Foreskin keratinocyte (primary cell): ENCODE measurements at places on chromosomes 5 and 9.

DNA sequence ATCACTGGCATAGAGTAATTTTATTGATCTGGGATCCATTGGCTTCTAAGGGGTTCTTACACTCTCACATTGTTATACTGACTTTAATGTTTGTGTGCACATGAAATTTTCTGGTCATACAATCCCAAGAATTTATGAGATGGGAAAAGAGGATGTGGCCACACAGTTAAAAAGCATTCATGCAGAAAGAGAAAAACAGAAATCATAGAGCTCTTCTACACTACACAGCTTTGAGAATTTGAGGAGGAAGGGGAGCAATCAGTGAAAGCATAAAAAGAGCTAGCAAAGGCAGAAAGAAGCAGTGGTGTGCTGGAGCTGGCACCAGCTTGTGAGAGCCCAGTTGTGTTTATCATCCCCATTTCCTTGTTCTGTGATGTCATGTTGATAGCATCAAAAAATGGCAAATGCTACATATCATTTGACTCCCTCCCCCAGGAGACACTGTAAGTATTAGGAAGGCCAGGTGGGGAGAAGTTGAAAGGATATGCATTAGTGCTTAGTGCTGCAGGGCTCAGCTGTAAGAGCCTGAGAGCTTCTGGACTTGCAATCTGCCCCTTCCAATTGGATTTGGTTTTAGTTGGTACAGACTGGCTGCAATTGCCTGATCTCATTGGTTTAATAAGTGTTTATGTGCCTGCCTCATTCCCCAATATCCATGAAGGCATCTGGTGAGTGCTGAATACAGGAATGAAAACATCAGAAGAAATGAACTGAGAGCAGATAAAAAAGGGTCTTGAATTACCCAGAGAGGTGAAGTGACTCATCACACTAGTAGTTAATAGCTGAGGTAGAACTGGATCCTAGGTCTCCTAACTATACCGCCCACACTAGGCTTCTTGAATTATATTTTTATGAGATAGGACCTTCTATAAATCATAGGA is 30.9 kb downstream of the RHOBTB3 start:
- DNase-seq, result no peak

GRCh38 chr5:158938200-158938599 is 161.5 kb downstream of the EBF1 start:
- no peak for DNase-seq

DNA sequence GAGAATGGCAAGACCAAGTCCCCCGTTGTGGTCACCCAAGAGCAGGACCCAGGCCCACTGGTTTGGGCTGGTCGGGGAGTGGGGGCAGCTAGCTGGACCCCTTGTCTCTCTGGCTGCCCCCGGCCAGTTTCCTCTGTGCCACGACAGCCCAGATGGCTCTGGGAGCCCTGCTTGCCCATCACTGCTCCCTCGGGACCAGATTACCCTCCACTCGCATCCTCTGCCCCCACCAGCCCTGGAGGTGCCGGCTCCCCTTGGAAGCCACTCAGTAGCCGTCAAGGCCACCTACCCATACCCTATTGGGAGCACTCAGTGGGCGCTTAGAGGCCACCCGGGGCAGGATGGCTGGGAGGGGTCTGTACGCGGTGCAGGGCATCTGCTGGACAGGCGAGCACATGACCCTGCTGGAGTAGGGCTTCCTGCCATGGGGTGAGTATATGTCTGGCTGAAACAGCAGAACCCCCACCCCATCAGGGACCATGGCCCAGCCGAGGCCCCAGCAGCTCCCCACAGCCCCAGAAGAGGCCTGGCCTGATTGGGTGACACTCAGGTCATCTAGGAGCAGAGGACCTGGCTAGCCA is 70.0 kb downstream of the ZNF354C start:
- no peak for DNase-seq

DNA sequence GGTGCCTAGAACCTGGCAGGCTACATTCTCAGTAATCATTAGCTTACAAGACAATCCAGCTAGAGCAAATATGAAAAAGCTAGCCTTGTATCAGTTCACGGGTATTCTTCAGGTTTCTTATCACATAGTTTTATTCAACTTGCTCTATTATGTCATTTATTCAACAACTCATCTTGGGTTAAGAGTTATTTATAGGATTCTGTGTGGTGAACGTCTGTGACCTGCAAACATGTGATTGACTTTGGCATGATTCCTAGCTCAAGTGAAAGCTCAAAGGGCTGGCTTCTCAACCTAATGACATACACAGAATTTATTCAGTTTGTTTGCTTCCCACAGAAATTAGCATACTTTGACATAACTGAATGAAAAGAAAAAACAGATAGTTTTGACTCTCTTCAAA is 173.1 kb downstream of the PLPPR1 start:
- DNase-seq, result no peak

DNA sequence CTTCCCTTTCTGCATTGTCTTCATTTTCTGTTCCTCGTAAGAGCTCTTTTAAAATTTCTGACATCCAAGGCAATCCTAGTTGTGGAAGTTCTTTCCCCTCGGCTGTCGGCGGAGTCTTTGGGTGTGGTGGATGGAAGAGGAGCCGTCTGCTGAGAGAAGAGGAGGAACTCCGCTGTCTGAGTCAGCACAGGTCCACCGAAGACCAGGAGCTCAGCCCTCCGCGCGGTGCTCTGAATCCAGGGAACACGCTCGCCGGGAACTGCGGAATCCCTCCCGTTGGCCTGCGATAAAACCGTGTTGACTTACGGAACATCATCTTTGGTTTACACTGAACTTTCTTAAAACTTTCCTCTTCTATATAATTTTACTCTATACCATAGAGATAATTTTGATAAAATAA is 100.7 kb upstream of the IRX4 start:
- DNase-seq, result no peak

DNA sequence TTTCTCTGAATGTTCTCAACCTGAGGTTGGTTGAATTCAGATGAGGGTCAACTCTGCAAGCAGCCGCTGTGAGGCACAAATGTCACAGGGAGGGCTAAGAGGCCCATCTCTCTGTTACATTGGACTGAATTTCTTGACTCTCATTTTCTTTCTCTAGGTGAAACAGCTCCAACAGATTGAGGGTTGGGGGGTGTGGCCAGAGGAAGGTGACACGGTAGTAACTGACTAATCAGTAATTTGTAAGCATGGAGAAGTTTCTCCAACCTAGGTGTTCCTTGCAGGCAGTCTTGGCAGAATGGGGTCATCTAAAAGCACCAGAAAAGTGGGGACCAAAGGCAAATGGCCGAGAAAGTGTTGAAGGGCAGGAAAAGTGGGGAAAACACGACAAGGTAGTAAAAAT is 16.8 kb downstream of the CCT5 start:
- no peak for DNase-seq

- no peak for DNase-seq
Observed at GRCh38 chr5:13917061-13917460, 27.4 kb downstream of the DNAH5 start.

GRCh38 chr9:108823829-108824228 is 32.0 kb downstream of the ACTL7B start:
- DNase-seq, result no peak

DNA sequence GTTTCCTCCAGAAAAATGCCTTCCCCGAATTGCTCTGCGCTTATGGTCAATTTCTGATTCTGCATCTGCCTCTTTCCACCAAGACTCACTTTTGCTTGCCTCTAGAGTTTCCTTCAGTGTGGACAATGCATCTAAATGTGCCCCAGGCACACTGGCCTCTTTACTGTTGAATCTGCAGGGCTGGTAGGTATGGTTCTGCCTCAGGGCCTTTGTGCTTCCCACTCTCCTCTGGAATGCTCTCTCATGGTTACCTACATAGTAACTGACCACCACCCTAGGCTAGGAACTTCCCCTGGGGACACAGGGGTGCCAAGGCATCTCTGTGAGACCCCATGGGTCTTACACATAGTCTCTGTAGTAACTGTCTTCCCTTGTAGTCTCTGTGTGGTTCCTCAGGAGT is 1258.6 kb downstream of the CDH12 start:
- DNase-seq, result no peak

DNA sequence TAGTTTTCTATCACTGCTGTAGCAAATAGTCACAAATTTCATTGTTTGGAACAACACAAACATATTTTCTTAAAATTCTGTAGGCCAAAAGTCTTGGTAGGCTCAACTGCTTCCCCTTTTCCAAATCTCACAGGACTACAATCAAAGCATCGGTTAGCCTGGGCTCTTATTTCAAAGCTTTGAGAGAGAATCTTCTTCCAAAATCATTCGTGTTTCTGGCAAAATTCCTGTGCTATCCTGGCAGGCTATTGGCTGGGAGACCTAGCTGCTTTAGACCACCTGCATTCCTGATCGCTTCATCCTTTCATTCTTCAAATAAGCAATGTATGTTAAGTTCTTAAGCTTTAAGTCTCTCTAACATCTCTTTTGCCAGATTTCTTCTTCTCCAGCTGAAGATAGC is 629.8 kb upstream of the CDH18 start:
- no peak for DNase-seq

GRCh38 chr9:130537346-130538050 is 41.9 kb upstream of the FUBP3 start:
- DNase-seq, result peak; percentile 46

DNA sequence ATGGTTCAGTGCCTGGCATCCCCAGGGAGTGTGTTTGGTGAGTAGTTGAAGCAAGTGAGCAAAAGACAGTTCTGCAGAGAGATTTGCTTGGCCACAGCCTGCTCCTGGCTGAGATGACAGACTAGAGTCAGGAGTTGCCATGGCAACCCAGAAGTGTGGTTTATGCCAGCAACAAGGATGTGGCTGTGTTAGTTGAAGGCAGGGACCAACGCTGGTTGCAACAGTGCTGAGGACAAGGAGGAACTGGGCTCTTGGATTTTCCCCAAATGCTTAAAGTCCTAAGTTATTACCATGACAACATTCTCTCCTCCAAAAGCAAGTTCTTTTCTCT is 2.7 kb downstream of the NXNL2 start:
- DNase-seq, result no peak

DNA sequence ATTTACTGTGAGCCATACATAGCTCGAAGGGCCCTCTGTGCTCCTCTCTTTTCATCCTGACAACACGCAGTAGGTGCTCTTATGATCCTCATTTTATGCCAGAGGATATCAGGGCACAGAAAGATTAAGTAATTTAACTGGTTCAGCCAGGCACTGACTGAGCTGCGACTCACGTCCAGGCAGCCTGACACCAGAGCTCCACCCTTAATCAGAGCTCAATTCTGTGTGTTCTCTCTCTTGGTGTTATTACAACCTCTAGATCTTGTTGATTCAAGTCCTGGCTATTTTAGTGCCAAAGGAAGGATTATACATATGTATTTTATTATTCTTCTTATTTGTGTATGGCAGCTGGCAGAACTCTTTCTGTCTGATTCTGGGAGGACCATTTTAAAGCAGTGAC is 59.7 kb downstream of the OSMR start:
- DNase-seq, result peak; percentile 14

GRCh38 chr5:9395706-9396105 is 150.2 kb downstream of the SEMA5A start:
- no peak for DNase-seq

- DNase-seq, result no peak
Observed at GRCh38 chr5:172077664-172078425, 71.4 kb upstream of the FBXW11 start.

DNA sequence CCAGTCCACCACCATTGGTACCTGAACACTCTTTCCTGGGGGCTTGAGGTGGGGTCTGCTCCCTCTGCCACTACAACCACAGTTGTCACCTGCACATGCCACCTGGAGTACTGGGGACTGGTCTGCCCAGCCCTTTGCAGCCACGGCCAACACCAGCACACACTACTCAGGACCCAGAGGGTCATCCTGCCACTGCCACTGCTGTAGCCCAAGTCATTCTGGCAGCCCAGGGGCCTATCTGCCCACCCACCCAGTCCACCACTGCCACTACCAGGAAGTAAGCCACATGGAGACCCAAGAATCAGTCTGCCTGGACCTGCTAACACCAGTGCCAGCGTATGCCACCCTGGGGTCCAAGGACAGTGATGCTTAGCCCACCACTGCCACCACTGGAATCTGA is 302.4 kb upstream of the TRPC7 start:
- DNase-seq, result no peak

DNA sequence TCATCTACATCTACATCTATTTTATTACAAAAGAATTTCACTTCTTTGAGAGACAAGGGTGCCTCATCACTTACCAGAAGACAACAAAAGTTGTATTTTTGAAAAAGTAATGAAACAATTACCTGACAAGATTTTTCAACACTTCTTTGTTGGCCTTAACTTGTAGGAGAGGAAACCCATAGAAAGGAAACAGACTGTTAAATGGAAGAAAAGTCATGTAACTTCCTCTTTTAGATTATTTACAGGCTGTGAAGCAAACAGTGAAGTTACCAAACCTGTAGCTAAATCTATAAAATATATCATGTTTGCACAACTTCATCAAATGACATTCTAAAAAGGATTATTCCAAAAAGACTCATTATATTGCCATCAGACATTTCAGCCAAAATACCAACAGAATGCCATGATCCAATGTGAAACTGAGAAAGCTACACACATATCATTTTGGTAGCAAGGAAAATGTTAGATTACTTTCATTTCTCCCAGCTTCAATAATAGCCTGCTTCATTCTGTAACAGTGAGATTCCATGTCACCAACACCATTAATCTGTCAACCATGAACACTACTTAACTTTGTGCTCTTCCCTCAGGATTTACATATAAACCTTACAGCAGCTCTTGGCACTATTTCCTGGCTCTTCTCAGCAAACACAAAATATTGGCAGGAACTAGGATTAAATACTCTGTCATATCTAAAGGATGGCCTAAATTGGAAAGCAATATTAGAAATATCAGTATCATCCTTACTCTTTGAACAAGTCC is 122.5 kb downstream of the MCTP1 start:
- no peak for DNase-seq

- DNase-seq, result no peak
Observed at GRCh38 chr5:56658972-56659371, 156.4 kb upstream of the MAP3K1 start.

DNA sequence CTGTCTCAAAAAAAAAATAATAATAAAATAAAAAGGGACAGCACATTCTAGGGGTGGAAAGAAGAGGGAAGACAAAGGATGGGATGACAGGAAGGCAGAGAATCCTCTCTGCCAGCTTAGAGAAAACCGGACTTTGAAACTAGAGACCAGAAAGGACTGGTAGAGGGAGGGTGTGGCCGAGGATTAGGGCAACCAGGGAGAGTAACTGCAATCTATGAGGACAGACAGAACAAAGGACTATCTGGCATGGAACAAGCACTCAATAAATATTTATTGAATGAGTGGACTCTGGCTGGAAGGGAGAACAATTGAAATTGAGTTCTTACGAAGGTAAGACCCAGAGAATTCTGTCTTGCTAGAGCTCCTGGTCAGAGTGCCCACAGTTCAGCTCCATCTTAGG is 2.4 kb downstream of the GBA2 start:
- DNase-seq, result no peak

DNA sequence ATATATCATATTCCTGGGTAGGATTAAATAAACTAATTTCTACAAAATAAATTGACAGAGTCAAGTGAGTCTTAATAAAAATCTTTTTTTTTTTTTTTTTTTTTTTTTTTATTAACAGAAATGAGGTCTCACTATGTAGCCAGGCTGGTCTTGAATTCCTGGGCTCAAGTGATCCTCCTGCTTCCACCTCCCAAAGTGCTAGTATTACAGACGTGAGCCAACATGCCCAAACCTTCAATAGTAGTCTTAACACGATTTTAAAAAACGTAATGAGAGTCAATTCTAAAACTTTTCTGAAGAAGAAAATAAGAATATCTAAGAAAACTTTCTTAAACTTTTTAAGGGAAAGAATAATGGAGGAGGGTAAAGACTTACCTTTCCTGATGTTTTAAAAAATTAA is 84.2 kb downstream of the YIPF5 start:
- peak; percentile 32 for DNase-seq
